Tibial artery (tissue), 4 donors: ENCODE measurements at places on chromosomes 16 and 17.

GRCh38 chr17:72030067-72030899 lies 90.5 kb upstream of the SOX9 start:
- no peak for DNase-seq

GRCh38 chr17:58276423-58276822 lies 4.3 kb downstream of the MPO start:
- DNase-seq, result no peak

GRCh38 chr17:37218849-37219248 lies 156.9 kb upstream of the C17orf78 start:
- no peak for DNase-seq

DNA sequence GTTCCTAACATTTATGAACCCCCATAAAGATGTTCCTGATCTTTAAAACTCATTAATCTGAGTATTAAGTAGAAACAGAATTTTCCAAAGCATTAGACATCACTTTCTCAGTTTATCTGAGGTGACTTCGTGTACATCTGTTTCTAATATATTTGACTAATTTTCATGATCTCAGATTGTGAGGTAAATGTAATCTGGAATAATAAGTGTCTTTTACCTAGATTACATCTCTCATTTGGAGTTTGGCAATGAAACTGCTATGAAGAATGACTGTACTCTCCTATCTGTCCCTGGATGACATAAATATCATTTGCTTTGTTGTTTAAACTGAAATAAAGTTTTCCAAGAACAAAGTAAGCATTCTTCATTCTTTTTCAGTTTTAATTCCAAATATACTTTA lies 55.3 kb downstream of the GDPD1 start:
- DNase-seq, result no peak

DNA sequence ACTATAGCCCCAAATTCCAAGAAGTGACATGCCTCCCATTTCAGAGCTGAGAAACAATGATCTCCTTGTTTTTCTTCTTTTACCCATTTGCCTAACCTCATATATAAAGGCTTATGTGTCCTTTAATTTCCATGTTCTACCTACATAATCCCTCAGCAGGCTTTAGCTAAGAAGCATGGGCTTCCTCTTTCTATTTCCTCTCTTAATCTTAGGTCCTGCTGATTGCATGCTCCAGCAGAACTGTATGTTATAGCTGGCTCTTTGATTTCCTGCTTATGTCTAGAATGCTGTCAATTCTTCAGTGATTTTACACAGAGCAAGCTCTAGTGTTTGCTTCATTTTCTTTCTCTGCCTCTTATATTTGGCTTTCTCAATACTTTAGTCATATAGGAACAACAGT lies 151.7 kb upstream of the COX10 start:
- DNase-seq, result no peak

- no peak for DNase-seq
Observed at GRCh38 chr17:62754631-62755030, 53.5 kb downstream of the MARCHF10 start.
